T-helper 1 cell (primary cell): ENCODE measurements at places on chromosomes 12 and 14.

GRCh38 chr12:51335931-51336330 lies 10.5 kb downstream of the CELA1 start:
- DNase-seq: no peak

DNA sequence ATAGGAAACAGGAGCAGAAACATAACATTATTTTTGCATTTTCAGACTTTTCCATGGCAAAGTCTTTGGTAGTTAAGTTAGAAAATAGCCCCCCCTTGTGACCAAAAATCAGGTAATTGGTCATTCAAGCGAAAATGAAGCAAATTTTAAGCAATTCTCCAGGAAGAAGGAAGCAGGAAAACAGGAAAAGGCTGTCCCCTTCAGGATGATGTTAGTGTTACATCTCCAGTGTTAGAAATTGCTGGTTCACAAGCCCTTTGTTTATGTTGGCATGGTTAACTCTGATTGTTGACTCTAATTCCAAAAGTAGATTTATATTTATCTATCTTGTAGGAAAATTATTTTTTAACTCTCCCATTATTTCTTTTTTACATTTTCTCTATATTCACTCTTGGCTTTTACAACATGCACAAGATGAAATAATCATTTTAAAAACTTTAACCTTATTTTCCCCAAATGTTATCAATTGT lies 18.8 kb upstream of the GAS2L3 start:
- no peak for DNase-seq

DNA sequence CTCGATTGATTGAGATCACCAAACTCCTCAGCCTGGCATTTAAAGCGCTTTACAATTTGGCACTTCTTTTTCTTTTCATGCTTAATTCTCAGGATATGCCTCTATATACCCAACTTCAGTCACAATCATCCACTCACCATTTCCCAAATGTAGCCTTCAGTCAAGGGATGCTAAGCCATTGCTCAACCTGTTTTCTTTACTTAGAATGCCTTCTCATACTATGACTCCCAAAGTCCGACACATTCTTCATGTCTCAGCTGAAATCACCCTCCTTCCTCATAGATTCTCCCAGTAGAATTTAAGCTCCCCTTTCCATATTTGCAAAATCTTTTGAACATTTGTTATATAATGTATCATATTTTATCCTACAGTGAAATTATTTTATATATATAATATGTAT lies 467.0 kb downstream of the LRIG3 start:
- DNase-seq: no peak

- no peak for DNase-seq
Measured at GRCh38 chr12:79409562-79409961, 281.2 kb downstream of the PAWR start.

GRCh38 chr12:94171595-94171930 lies 23.2 kb downstream of the PLXNC1 start:
- DNase-seq: no peak

- no peak for DNase-seq
Measured at GRCh38 chr14:85856430-85856829, 326.5 kb downstream of the FLRT2 start.

DNA sequence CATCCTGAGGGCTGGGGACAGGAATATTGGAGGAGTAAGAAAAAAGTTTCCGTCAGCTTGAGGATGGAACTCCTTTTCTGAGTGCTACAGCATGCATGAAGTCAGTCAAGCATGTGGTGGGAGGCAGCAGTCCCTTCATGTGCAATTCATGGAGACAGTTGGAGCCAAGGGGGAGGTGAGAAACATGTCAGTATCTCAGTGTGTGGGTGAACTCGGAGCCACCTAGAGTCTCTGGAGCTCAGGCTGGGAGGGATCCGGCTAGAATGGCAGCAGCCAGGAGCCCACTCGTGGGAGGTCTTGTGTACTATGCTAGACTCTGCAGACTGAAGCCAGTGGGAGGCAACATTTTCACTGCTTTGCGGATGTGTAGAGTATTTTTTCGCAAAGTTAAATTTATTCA lies 60.3 kb downstream of the AVPR1A start:
- no peak for DNase-seq
